GM23248 (cell line): ENCODE measurements at places on chromosomes 1 and 21.

DNA sequence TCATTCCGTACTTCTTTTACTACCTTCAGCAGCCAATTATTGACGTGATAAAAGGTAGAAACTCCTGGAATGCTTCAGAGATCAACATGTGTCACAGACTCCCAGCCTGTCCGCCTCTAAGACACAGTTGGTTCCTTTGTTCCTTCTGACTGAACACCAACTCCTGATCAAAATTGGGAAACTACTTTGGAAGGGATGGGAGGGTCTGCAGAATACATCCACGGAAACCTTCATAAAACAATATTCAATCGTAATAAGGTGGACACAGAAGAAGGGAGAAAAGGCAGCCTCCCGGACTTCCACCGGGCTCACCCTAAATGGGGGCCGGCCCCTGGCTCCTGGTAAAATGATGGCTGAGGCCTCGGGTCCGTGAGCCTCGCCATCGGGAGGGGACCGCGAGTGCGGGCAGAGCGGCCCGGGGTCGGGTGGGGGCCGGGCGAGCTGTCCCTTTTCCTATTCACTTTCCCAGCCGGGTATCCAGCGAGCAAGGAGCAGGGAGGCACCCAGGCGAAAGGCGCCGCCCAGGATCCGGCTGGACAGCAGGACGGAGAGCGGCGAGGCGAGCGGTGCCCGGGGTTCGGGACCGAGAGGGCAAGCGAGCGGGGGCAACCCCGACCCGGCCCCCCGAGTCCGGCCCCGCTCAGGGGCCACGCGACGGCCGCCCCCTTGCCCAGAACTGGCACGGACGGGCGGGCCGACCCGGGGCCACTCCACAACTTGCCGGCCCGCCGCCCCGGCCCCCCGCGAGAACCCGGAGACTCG, 805 bp downstream of the NRIP1 start:
- DNase-seq, result peak; percentile 76

DNA sequence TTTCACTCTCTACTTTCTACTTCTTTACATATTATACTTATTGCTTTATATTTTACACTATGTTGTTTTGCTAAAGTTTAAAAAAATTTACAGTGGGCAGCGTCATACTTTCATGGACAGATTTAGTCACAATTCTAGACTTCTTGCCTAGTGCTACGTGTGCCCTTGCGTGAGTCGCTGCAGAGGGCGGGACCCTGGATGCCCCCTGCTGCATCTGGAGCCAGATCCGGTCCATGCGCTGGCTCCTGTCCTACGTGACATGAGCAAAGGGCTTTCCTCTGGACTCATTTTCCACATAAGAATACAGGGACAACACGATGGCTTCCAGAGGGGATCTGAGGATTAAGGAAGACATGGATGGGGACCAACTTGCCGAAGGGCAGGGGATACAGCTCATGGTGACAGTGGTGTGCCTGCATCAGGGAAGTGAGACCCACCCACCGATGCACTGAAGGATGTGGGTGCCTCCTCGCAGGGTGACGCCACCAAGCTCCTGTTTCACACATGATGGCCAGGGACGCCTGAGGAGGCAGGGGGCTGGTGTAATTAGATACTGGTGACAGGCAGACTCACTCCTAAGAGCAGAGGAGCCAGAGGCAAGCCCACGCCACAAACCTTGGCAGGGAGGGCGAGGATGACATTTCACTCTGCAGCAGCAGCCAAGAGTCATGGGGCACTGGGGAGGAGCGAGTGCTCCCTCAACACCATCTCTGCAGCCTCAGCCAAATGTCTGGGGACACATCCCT, 86.6 kb downstream of the DMRTB1 start:
- DNase-seq, result peak; percentile 80

DNA sequence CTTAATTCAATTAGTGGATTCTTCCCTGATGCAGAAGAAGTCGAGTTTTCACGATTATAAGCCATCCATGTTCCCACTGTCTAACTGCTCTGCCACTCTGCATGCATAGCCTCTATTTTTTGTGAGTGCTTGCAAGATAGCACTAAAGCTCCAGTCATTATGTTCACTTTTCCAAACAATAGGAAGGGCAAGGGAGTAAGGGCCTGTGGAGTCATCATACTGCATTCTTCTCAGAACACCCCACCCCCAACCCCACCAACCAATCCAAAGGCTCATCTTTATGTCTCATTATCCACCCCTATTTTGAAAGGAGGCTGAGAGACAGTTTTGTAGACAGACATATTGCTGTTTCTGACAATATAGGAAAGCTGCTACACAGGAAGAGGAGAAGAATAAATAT, 471.7 kb upstream of the ADGRL2 start:
- no peak for DNase-seq

DNA sequence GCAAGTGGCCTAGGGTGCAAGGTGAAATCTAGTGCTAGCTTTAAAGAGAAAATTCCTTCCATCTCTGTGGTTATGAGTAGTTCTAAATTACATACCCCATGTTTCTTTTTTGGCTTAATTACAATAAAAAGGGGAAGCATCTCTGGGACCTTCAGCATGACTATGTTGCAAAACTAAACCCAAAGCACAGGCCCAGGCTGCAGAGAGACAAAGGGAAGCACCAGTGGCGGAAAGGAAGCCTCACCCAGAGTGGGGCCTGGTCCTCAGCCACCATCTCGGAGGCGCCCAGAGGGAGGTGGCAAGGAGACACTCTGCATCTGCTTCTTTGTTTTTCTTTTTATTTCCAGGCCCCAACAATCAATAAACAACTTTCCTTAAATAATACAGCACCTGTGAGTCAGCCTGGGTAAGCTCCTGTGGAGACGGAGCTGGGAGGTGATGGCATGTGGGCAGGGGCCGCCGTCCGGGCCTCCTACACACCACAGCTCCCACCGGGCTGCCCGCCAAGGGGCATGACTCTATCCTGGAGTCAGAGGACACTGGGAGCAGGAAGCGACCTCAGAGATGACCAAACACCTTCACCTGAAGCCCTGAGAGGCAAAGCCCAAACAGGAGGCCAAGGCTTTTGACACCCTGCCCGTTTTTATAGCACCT, 21.7 kb downstream of the ITPKB start:
- no peak for DNase-seq

DNA sequence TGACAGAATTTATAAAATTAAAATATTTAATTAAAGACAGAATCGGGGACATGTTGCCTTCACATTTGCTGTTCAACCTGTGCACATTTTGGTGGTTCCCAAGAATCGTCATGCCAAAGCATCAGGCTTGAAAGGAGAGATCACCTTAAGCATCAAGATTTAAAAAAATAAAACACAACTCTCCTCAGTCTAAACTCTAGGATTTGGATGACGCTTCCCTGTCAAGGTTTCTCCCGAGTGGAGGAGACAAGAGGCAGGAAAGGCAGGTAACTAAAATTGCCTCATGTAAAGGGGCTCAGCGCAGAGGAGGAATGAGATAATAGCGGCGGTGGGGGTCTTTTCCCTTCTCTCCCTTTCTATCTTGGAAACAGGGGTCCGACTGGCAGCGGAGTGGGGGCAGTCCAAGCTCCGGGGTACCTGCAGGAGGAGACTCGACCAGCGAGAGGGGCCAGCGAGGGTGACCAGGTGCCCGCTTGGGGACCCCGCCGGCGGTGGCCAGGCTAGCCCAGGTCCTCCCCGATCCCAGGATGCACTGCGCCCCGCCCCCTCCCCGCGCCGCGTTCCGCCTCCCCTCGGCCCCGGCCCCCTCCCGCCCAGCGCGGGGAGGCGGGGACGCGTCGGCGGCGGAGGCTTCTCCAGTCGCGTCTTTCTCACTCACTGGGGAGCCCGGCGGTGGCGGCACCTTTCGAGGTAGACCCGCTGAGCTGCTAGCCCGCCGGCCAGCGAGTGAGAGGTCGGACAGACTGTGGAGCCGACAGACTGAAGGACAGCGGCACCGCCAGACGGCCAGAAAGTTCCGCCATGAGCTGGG, at the start of gene FNBP1L:
Gene FNBP1L, plus strand, starts transcription at position 638 of the 811 bp plus-strand sequence. Its CDS starts 164 bp downstream, at position 802.
- peak; percentile 76 for DNase-seq

GRCh38 chr1:53327182-53327913, 522 bp downstream of the LRP8 start:
- DNase-seq, result peak; percentile 65

DNA sequence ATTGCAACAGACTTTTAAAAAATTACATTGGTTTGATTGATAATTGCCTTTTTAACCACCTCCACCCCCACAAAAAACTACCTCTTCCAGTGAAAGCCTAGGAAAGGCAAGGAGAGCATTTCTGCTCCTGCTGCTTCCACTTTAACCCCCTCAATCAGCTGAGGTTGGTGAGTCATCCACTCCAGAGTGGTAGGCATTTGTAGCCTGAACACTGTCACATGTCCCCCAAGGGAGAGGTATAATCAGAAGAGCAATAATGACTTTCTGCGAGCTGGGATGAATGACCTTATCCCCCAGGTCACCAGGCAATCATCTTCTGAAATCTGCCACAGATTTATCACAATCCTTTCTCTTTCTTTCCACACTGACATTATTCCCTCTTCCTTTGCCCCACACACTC, 126.6 kb upstream of the CAMK1G start:
- peak; percentile 17 for DNase-seq

GRCh38 chr1:106957795-106958194, 98.7 kb upstream of the PRMT6 start:
- DNase-seq, result no peak

DNA sequence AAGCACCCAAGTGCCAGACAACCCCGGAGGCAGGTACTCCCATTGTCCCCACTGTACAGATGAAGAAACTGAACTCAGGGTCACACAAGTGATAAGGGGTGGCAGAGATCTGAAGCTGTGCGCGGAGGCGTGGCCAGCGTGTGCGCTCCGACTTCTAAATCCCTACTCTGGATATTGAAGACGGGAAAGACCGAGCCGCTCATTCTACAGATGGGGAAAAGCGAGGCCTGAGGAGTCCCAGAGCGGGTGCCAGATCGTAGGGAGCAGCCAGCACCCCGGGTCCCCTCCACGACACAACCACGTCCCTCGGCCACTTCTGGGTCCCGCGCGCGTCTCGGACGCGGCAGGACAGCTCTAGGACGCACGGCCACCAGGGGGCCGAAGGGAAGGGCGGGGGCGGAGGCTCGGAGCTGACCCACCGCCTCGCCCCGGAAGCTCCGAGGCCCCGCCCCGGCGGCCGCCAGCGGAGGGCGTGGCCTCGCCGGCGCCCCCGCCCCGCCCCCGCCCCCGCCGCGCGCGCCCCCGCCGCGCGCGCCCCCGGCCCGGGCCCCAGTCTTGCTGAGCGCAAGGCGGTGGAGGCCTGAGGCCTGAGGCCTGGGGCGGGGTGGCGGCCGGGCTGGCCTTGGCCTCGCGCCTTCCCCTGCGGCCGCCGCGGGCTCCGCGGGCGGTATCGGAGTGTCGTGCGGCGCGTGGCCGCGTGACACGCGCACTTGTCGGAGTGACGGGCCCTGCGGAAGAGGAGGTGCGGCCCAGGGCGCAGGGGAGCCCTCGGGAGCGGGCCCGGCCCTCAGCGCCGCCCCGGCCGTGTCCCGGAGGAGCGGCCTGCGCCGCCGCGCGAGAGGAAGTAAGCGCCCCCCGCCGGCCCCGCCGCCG, at the start of gene H6PD:
Gene H6PD, plus strand, starts transcription at position 552 of the 873 bp plus-strand sequence. CDS start 10,161 bp downstream, outside the sequence.
- peak; percentile 93 for DNase-seq

DNA sequence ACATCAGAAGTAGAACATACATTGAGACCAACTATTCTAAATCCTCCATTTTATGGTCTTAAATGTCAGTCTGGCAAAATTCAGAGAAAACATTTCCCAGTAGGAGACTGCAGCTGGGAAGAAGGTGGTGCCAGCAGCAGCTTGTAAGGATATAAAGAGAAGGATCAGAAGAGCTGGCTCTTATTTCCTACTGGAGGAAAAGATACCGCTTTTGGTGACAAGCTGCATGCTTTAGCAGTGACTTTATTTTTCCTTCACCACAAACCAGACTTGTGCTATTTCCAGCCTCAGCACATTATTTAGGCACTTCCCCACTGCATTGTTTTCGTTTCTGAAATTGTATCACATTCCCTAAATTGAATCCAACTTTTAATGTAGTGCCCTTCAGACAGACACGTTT, 28.4 kb downstream of the RNF11 start:
- peak; percentile 92 for DNase-seq

GRCh38 chr1:186530109-186530508, 69.2 kb upstream of the PDC start:
- DNase-seq, result peak; percentile 41

DNA sequence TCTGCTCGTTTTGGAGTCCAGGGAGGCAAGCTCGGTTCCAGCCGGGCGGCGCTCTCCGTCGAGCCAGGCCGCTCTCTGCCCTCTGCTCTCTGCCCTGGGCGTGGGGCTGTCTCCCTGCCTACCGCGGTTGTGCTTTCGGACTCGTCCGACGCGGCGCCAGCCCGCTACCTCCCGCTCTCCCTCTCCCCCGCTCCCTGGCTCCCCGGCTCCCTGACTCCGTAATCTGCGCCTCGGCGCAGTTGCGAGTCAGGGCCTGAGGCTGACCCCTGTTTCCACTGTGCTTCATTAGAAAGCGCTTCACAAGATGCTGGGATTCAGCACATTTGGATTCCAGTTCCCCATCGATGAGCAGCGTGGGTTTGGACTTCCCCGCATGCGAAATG, 2.2 kb downstream of the SOX13 start:
- DNase-seq, result peak; percentile 66

- DNase-seq, result peak; percentile 41
Observed at GRCh38 chr1:65846866-65847265, 54.2 kb downstream of the PDE4B start.

DNA sequence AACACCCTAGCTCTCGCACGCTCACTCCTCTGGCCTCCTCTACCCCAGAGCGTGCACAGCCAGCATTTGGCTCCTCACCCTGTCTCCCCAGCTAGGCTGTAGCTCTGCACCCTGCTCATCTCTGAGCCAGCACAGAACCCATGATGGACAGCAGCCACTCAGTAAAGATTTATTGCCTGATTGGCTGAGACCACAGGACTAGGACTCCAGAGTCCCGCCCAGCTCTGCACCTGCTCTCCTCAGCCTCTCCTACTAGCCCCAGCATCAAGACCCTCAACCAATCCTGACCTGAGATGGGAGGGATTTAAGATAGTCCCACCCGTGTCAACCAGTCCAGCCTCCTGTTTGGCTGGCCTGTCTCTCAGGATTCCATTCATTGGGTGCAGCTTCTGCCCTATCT, 9.3 kb downstream of the C1QB start:
- DNase-seq, result no peak
